T follicular helper cell (primary cell): ENCODE measurements at places on chromosomes 5 and 9.

DNA sequence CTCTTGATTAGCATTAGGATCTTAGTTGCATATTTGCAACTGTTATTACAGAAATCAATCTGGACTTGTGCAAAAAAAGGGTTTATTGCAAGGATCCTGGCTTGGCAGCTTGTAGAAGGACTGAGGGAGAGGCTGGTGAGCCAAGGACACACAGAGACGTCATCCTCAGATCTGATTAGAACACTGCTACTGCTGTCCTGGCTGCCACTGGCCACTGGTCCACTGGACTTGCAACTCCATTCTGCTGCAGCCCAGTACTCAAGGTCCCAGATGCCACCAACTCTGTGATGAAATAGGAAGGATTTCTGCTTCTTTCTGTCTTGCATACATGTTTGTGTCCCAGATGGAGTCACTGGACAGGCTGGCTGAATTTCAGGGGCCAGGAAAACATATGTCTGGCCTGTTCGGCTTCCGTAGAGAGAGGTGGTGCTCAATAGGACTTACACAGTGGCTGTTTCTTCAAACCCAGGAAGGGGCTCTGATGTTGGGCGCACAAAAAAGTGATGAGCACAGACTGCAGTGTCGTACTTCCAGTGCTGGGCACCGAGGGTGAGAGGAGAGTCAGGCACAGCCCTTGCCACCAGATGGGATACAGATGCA, 68.9 kb upstream of the SH3PXD2B start:
- no peak for DNase-seq

DNA sequence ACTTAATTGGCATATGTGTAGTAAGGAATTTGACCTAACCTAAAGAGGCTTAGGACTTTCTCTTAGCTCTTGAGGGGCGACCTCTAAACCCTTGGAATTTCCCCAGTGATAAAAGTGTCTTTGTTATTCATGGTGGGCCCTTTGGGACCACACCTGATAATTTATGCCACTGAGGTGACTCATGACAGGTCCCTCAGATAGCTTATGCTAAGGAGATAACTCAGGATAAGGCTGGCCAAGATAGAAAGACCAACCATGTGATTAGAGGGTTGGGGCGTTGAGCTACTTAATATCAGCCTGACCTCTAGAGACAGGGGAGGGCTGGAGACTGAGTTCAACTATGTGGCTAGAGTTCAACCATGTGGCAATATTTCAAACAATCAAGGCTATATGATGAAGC, 218.1 kb downstream of the AP3B1 start:
- no peak for DNase-seq

DNA sequence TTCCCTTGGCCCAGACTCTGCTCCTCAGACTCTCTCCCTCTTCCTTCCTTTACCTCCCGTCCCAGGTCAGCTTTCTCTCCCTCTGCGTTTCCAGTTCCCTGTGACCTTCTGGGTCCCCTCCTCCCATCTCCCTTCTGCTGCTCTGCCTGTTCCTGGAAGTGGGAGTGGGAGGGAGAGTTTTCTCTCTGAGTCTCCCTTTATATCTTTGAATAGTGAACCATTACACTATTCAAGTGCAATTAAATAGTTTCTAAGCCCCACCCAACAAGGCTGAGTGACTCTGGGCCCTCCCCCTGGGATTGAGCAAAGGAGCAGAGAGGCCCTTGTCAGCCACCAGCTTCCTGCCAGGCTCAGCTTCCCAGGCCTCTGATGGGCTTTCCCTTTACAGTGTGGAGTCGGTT, 34.8 kb downstream of the THBS4 start:
- no peak for DNase-seq

DNA sequence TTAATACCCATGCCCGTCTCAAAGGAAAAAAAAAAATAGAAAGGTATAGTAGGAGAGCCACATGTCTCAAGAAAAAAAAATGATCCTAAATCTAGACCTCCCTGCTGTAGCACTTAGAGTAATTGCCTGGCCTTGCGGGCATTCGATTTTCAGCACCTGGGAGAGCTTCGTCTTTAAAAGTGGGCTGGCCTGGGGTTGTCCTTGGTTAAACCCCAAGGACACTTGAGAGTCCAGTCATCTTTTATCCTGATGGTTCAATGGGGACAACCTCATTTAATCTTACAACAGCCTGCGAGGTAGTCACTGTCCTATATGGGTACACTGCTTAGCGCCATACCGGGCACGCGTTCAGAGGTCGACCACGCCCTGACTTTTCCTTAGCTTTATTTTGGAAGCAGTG, 60.1 kb downstream of the MAT2B start:
- DNase-seq = no peak

GRCh38 chr5:5221724-5222123, 81.6 kb downstream of the ADAMTS16 start:
- DNase-seq = no peak

DNA sequence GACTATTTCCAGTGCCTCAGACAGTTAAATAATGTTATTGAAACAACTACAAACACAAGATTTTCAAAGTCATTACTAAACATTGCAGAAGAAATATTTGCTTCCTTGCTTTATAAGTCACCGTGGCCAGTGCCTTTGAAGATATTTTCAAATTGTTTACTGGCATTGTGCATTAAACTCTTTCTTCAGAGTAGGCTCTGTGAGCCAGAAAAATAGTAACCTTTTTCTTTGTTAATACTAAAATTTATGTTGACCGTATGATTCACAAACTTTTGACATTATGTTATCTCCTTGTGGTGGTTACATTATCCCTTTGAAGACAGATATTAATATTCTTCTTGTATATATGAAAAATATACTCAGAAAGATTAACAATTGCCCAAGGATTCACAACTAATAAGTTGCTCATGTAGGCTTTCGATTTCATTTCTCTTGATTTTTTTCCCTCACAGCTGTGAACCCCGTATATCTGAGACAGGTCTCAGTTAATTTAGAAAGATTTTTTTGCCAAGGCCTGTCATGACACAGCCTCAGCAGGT, 140.1 kb downstream of the NR3C1 start:
- no peak for DNase-seq

GRCh38 chr5:75843319-75843718, 126.1 kb upstream of the POC5 start:
- DNase-seq = no peak
